Fibroblast of skin of left quadriceps (primary cell): ENCODE measurements at places on chromosomes 6 and 20.

DNA sequence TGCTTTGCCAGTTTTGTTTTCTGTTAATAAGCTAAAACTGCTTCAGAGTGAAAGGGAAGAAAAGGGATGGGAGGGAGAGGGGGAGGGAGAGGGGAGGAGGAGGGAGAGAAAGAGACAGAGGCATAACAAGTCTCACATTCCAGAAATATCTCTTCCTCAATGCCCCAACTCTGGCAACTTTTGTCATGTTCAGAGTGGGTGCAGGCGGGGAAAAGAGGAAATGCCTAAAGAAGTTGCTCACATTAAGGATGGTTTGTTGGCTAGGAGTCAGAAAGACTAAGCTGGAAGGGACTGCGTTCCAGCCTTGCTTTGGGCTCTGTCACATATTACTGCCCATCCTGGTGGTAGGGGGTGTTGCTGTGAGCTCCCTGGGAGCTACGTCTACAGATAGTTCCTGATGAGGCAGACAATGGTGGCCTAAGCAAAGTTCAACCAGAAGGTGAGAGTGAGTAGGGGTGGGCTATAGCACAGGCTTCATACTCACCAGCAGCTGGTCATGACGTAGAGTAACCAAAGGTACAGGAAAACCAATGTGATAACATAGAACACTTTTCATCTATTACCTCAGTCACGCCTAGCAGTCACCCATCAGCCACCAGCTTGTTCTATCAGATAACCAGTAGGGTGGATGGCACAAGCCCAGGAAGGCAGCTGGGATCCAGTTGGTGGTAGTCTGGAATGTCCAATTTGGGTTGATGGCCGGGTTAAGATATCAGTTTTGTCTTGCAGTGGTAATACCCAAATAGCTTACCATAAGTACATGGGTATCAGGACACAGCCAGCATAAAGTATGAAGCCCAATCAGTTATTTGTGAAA is 2.1 kb downstream of the TSPYL4 start:
- peak; percentile 82 for DNase-seq

- no peak for DNase-seq
Observed at GRCh38 chr20:33352258-33353012, 48.9 kb downstream of the CDK5RAP1 start.

GRCh38 chr6:156557251-156557910 is 219.8 kb upstream of the ARID1B start:
- peak; percentile 4 for DNase-seq

DNA sequence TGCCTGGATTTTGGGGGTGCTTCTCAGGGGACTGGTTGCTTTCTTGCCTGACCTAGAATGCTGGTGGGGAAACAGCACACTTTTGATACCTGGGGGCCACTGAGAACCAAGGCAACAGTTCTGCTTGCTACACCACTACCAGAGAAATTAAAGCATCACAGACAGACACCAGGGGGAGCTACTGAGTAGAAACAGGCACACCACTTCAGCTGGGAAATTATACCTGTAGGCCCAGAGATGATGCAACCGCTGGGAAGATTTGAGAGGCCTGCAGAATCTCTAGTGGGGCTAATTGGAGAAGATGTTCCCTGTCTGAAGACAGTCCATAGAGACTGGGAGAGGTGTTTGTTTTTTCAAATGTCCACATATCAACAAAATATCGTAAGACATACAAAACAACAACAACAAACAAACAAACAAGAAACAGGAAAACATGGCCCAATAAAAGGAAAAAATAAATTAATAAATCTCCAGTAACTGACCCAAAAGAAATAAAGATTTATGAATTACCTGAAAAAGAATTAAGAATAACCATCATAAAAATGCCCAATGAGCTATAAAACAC is 129.4 kb upstream of the RIN2 start:
- peak; percentile 48 for DNase-seq

- no peak for DNase-seq
Observed at GRCh38 chr6:112835078-112835477, 487.9 kb downstream of the RFPL4B start.

GRCh38 chr6:88494401-88495140 is 328.4 kb upstream of the CNR1 start:
- no peak for DNase-seq

GRCh38 chr20:50919567-50919966 is 11.7 kb downstream of the ADNP start:
- DNase-seq, result no peak

DNA sequence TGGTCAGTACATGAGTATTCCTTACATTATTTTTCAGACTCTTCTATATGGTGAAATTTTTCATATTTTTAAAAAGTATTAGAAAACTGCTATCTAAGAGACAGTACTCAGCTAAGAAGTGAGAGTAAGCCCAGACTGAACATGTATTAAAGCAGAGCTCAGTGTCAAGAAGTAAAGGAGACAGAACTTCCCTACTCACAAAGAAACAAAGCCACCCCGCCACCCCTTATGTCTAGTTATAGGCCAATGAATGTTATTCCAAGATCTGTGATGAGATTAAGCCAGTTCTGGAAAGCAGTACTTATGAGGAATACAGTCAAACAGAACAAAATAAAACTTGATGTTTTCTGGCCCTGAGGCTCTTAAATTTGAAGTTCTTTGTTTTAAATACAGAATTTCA is 114.5 kb downstream of the RNGTT start:
- DNase-seq, result no peak

DNA sequence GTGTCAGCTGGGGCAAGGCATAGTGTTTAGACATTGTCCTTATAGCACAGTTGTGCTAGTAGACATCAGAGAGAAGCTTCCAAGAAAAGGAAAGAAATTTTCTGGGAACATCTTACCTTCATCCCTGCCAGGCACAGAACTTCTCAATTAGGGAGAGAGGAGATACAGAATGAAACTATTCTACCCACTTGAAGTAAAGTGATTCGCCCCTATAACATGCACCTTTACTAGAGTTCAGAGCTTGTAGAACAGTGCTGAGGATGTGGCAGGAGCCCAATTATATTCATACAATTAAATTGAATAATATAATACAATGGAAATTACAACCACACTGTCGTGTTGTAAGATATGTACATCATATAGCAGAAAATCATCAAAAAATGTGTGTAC is 1063.9 kb upstream of the CITED2 start:
- no peak for DNase-seq

GRCh38 chr6:3585320-3585935 is 128.6 kb upstream of the SLC22A23 start:
- peak; percentile 92 for DNase-seq

DNA sequence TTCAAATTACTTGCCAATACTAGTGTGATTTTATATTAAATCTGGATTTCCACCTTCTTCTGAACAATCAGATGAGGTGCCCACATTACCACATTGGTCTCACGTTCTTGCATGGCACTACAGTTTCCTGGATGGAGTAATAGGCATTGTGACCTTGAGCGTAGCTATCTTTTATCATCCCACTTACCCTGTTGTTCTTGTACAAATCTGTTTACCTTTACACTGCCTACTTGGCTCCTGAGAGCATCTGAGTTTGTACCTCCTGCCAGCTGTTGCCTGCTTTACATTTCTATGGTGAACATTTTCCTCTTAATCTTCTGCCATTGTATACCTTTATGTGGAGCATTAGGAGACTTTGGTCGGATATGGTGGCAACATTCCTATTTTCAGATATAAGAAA is 90.7 kb downstream of the AKAP7 start:
- no peak for DNase-seq

DNA sequence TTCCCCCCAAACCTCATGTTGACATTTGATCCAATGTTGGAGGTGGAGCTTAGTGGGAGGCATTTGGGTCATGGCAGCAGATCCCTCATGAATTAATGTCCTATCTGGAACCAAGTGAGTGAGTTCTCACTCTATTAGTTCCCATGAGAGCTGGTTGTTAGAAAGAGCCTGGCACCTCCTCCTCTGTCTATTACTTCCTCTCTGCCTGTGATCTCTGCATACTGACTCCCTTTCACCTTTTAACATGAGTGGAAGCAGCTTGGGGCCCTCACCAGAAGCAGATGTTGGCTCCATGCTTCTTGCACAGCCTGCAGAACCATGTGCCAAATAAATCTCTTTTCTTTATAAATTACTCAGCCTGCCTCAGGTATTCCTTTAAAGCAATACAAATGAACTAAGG is 127.3 kb upstream of the RALGAPA2 start:
- DNase-seq, result no peak

GRCh38 chr6:140050101-140050995 is 675.9 kb upstream of the CITED2 start:
- no peak for DNase-seq

DNA sequence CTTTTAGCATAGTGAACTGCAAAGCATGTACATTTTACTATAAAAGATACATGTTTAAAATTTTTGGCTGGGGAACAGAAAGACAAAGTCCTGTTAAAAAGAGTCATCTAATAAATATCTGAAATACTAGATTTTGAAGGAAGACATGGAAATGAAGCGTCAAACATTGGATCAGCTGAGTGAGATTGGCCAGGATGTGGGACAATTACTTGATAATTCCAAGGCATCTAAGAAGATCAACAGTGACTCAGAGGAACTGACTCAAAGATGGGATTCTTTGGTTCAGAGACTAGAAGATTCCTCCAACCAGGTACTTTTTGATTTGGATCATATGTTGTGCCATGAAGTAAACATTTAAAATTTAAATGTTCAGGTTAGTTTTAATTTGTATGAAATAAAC is 162.3 kb downstream of the UTRN start:
- no peak for DNase-seq

DNA sequence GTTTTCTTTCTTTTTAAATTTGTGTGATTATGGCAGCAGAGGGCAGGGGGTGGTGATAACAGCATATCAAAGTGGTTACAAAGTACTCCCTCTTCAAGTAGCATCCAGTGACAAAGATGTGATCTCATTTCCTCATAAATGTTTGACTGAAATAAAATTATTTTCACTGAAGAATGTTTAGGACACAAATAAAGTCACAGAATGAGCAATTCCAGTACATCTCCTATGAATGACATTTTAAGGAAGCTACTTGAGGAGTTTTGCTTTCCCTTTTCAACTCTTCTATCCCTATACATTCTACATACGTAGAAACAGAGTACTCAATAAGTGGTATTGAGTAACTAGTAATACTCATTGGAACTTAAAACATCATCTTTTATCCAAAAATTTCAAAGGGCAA is 13.9 kb upstream of the GABRR2 start:
- DNase-seq, result no peak

- DNase-seq, result no peak
Observed at GRCh38 chr6:133779916-133780695, 108.8 kb upstream of the TCF21 start.

DNA sequence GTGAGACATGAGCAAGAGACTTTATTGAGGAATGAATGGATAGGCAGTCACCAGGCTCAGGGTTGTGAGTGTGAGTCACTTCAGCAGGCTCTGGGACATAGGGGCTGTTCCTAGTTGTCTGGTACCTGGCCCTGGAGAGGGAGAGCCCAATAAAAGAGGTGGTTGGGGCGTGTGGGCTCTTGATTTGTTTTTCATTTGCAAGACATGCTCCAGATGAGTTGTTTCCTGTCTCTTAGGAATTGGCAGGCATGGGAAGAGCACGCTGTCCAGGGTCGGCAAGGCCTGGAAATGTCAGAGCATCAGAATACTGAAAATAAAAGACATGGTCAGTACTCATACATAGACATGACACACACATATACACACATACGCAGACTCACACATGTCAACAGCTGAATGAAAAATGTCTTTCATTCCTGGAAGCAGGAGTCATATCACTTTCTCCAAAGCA is 166.3 kb upstream of the SULF2 start:
- DNase-seq, result no peak

- DNase-seq, result no peak
Observed at GRCh38 chr6:87481931-87482330, 9.2 kb downstream of the SLC35A1 start.

DNA sequence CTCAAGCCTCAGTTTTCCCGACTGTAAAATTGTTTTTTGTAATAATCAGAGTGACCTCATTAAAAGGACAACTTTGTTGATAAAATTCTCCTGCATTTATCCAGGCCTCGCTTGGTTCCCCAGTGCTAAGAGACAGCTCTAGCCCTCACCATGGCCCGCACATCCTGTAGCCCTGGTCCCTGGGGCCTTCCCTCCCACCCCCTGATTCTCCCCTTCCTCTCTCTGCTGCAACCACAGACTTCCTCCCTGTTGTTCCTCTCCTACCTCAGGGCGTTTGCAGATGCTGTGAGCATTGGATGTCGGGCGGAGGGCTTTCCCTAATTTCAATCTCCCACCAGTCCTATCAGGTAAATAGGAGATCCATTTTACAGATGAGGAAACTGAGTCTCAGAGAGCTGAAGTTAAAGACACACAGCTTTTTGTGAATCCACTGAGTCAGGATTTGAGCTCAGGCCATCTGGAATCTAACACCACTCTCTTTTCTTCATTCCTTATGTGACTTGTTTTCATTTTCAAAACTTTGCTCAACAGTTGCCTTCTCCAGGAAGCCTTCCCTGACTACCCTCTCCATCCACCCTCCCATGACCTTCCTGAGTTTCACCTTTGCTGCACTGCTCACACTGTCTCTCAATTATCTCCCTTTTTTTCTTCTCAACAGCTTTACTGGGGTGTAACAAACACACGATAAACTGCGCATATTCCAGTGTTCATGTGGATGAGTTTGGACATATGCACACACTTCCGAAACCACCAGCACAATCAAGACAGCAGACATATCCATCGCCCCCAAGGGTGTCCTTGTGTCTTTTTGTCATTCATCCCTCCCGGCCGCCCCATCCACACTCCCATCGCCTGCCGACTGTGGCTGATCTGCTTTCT is 107.1 kb downstream of the CEBPB start:
- no peak for DNase-seq

- DNase-seq, result no peak
Observed at GRCh38 chr6:36243562-36244212, 26.2 kb upstream of the PNPLA1 start.

DNA sequence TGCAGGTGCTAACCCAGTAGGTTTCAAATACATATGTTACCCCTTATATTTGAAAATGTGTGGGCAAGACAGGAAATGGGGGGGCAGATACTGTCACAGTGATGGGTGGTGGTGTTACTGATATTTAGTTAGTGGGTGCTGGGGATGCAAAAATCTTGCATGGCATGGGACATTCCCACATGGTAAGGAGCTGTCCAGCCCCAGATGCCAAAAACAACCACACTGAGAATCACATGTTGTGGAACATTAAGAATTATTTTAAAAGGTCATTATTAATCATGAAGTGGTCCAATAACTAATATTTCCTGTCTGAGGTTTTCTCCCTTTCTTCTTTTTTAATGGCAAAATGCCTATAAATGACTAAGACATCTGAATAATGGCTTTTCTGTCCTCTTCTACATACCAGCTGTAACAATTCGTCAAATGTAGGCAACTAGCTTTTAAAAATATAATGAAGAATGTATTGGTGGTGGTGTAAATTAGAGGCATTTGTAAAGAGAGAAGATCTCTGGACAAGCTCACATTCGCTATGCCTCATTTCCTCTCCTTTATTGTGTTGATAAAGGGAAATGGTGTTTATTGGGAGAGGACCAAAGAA is 57.3 kb upstream of the SLC35B3 start:
- DNase-seq, result no peak

- DNase-seq, result peak; percentile 77
Observed at GRCh38 chr6:108622641-108623298, 62.1 kb downstream of the FOXO3 start.
